Lower leg skin (tissue), 4 donors: ENCODE measurements at places on chromosomes 11 and 22. TPM values are rescaled to one million over a fixed set of nuclear protein-coding genes. Genes with fewer than 3 reads are reported as not detected.
A peak's percentile ranks its signal among the peaks of the same experiment; 100 is the strongest.

The LUZP2 gene
- not detected for total RNA-seq

The SNX32 gene
- total RNA-seq = 0.56 TPM

The SERHL2 gene
- total RNA-seq = 39.5 TPM

The SESN3 gene
- total RNA-seq = 25.4 TPM

The TP53I11 gene
- total RNA-seq = 48.1 TPM

DNA sequence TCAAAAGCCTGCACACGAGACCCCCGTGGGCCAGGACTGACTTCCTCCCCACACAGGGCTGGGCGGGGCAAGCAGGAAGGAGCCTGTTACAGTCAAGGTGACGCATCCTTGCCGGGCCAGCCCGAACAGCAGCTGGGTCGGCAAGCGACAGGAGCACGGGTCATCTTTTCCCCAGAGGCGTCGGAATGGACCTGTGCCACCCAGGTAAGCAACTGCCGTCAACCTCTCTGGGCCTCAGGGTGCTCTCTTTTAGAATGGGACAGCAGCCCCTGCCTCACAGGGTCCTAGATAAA lies at the start of gene CYTH4:
Gene CYTH4, plus strand, starts transcription at position 124 of the 293 bp plus-strand sequence. Its CDS starts 62 bp downstream, at position 186.
- peak; percentile 34 for DNase-seq

DNA sequence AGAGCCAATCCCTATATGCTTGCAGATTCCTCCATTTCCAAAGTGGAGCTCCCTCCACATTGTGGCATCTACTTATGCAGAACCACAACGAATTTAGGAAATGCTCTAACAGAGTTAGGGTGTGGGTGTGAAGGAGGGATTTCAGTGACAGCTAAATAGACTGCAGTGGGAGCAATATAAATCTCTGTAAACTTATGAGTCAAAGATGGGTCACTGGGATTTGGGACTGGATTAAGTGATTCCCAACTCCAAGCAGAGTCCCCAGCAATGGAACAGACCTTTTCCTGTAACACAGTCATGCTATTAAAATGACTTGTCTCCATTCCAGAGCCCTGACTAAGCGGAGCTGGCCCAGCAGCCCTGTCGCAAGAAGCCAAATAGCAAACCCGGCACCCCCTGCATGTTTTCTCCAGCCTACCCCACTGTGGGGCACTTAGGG lies 36.6 kb downstream of the RPL27A start:
- DNase-seq = peak; percentile 64

- DNase-seq = no peak
Observed at GRCh38 chr11:119726150-119726553, 2.8 kb downstream of the NECTIN1 start.

- no peak for DNase-seq
Observed at GRCh38 chr11:66363187-66363601, 8.4 kb downstream of the SLC29A2 start.

GRCh38 chr22:41939981-41940831 lies 6.7 kb downstream of the CENPM start:
- peak; percentile 90 for DNase-seq
